ENCODE measurements at places on chromosomes 3 and 15.

DNA sequence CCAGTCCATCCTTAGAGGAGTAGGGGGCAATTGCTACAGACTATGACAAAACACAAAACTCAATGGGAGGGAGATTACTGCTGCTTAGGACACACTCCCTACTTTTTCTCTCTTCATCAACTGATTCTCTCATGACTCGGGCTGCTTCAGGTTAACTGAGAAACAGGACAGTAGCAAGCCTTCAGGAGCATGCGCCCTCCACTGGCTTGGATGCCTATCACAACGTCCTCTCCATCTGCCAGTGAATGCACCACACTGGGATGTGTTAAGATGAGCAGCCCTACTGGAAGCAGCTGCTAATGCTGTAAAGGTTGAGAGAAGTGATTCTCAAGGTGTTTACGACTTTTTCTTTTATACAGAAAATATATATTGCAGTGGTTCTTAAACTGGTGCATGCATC lies 542.3 kb downstream of the EDEM1 start:
- DNase-seq = no peak

DNA sequence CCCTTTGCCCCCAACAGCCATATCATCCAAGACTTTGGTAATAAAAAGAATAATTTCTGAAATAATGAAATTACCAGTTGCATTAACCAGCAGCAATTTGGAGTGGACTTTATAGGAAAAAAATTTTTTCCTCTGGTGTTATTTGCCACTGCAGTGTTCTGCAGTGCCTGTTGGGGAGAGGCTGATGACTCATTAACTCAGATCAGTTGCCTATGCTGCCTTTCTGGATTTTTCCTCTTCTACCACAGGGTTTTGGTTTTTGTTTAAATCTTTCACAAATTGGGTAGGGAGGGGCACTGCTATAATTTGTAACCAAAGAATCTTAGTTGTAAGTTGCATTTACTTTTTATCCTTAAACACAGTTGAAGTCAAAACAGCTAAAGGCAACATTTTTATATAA lies 22.7 kb downstream of the ATP6V1A start:
- DNase-seq = no peak

DNA sequence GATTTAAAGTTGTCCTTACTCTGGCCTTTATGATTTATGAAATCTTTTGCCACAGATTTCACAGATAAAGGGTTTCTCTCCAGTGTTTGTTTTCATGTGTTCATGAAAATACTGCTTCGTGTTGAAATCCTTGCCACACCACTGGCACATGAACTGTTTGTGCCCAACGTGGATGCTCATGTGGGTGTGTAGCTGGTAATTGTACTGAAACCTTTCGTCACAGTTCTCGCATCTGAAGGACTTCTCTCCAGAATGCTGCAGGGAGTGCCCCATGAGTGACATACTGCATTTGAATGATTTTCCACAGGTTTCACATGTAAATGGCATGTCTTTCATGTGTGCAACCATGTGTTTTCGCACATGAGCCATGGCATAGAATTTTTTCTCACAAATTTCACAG lies 111.9 kb downstream of the DOCK3 start:
- no peak for DNase-seq

- no peak for DNase-seq
These were observed 140.6 kb downstream of the EEFSEC start for GRCh38 chr3:128293930-128294329.

- no peak for DNase-seq
These were observed 53.9 kb downstream of the SYNM start for GRCh38 chr15:99158626-99159412.

All from activated T-helper 9 cell treated with anti-CD3 and anti-CD28 coated beads, Interleukin-2, amount 50 U/mL, for 16 hours (primary cell).